GM23248 (cell line): ENCODE measurements at places on chromosomes 16 and 17.

- DNase-seq = peak; percentile 69
These were observed 631 bp downstream of the UTP6 start for GRCh38 chr17:31900877-31901276.

GRCh38 chr16:72923757-72924156, 124.2 kb downstream of the ZFHX3 start:
- DNase-seq = no peak

GRCh38 chr17:30812218-30813177, 12.0 kb downstream of the CRLF3 start:
- peak; percentile 66 for DNase-seq

- DNase-seq = peak; percentile 66
These were observed 108.1 kb downstream of the SNX11 start for GRCh38 chr17:48215583-48216139.

GRCh38 chr16:11682655-11683096, 14.4 kb downstream of the SNN start:
- peak; percentile 95 for DNase-seq

- no peak for DNase-seq
These were observed 98.6 kb downstream of the OR1D5 start for GRCh38 chr17:2964831-2965230.

GRCh38 chr16:86661706-86662105, 83.4 kb downstream of the FOXL1 start:
- peak; percentile 65 for DNase-seq

DNA sequence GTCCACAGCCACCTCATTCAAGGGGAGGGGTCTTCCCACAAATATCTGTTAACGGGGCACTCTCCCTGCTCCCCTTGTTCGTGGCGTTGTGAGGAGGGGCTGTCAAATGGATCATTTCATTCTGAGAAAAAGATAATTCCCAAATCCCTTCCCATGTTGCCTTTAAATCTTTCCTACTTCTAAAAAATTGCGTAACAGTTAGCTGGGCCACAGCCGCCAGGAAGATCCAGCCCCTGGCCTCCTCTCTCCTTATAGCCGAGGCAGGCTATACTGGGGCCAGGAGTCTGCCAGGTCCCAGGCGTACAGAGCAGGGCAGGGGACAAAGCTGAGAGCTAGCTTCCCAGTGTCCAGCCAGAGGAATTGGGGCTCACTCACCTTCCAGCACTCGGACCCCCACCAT, 430 bp downstream of the C16orf89 start:
- DNase-seq = no peak

DNA sequence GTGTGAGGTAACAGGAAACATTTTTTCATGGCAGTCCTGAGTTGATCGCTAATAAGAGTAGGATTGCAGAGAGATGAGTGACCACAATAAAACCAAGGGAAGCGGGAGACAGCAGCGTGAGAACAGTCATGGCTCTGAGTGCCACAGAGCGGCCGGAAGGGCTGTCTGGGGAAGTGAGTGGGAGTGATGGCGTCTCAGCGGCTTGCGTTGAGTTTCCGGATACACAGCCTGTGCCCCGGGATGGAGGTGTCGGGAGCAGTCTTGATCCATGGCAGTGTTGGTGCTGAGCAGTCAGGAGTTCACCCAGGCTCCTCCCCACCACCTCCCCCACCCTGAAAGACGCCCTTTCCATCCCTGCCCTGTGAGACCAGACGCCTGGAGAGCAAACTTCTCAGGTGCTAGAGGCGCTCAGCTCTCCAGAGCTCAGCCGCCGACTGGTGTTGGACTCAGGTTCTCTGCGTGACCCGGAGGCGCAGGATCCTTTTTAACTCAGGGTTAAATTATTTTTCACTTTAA, 59.8 kb downstream of the BANP start:
- DNase-seq = no peak

DNA sequence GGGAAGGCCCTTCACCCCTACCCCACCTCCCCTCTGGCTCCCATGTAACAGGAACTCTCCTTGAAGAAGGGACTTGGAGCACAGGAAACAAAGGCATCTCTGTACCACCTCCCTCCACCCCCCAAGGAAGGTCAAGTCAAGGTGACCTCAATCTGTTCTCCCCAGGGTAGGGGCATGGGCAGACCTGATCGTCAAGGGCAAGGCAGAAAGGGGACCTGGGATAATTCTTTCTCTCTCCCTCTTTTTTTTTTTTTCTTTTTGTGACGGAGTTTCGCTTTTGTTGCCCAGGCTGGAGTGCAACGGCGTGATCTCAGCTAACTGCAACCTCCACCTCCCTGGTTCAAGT, 4.3 kb upstream of the STAT5A start:
- DNase-seq = no peak
